ENCODE measurements at places on chromosomes 3 and 15.

DNA sequence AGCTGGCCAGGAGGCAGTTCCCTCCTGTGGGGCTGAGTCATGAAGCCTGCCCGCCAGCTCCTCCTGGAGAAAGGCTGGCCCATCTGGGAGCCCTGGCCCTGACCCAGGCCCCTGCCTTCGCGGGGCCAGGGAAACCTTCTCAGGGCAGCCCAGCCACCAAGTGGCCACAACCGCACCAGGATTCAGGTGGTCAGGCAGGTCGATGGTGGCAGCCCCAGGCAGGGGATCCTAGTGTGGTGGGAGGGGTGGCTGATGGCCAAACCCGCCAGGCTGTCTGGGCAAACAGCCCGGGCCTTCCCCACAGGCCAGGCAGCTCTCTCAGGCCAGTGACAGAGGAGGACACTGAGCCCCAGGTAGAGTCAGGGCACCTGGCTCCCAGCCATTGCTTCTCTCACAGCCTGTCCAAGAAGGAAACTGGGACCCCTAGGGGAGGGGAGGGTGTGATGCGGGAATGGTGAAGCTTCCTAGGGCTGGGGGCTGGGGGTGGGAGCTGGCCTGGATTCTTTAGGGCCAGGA, 1.2 kb downstream of the TWF2 start:
- peak; percentile 13 for DNase-seq

GRCh38 chr3:69445498-69445897, 59.6 kb upstream of the FRMD4B start:
- DNase-seq: no peak

DNA sequence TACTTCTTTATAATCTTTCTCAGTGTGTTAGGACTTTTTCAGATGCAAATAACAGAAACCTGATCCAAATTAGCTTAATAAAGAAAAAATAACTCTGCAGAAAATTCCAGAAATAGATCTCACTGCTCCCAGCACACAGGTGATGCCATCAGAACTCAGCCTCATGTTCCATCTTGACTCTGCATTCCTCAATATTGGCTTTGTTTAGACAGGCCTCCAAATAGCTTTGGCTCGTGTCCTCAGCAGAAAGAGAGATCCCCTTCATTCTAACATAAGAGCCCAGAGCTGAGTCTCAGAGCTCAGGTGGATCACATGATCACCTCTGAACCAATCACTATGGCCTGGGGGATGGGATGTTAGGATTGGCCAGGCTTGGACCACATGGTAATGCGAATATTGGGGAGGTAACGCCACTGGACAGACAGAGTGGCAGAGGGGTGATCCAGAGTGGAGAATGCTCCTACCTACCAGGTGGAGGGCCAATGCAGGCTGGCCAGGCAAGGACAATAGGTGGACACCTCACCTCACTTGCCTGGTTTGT, 46.6 kb upstream of the TBC1D21 start:
- DNase-seq: no peak

DNA sequence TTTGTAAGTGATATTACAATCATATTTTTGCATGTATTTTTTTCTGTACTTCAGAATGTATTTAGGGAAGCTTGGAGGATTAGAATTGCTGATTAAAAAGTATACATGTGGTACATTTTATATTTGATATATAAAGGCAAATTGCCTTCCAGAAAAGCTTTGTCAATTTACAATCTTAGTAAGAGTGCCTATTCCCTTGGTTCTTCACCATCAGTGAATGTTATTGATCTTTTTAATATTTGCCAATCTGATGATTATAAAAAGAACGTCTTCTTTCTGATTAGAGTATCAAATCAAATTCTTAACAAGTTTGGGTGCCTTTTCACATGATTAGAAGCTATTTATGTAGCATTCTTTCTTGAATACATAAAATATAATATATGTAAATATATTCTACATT, 9.1 kb downstream of the WDR49 start:
- DNase-seq: no peak

GRCh38 chr15:84944861-84945260, 36.8 kb upstream of the PDE8A start:
- no peak for DNase-seq

GRCh38 chr3:87145553-87145952, 81.6 kb upstream of the CHMP2B start:
- peak; percentile 54 for DNase-seq

GRCh38 chr3:176967522-176967921, 229.8 kb downstream of the TBL1XR1 start:
- peak; percentile 47 for DNase-seq
